HFFc6 (cell line): ENCODE measurements at places on chromosomes 4 and X.
A peak's percentile ranks its signal among the peaks of the same experiment; 100 is the strongest.

GRCh38 chr4:187046471-187046870 is 322.8 kb upstream of the FAT1 start:
- H3K4me1 ChIP-seq: no peaks in the 10 kb centered on the region
- no peak overlapping the region for H3K4me3 ChIP-seq
- H3K27me3 ChIP-seq: peaks cover 5% of the 10 kb centered on the region
- no peaks in the 10 kb centered on the region for H3K36me3 ChIP-seq
- no peak overlapping the region for H3K27ac ChIP-seq

DNA sequence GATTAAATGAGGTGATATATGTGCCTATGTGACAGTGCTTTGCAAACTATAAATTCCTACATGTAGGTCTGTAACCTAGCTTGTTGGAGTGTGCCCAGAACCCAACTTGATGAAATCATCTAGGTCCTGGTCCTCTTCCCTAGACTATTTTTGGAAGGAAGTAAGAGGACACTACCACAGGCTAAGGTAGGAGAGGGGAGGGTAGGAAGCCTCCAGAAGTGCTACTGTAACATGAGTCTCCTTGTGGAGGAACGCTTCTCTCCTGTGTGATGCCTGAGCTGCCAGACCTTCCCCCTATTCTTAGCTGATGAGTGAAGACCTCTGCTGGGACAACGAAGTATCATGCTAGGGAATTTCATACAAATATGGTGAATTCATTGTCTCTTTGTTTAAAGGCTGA is 41.8 kb upstream of the IL21 start:
- no peak overlapping the region for H3K27ac ChIP-seq
- H3K4me1 ChIP-seq: peaks cover 59% of the 10 kb centered on the region
- no peak for DNase-seq
- H3K36me3 ChIP-seq: peaks cover 3% of the 10 kb centered on the region; the same call in 1 of the 2 replicates
- peaks cover 8% of the 10 kb centered on the region for H3K27me3 ChIP-seq

DNA sequence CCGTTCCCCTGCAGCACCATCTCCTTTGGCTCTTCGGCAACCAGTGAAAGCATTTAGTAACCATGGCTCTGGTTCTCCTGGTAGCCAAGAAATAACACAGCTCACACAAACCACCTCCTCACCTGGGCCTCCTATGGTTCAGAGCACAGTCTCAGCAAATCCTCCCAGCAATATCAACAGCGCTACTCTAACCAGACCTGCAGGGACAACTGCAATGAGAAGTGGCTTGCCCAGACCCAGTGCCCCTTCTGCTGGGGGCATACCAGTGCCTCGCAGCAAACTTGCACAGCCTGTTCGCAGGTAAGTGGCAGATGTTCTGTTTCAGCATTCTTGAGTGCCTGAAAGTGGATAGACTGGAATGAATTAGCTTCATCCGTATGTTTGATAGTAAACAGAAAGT is 63.0 kb upstream of the SLC10A4 start:
- no peak for DNase-seq
- no peaks in the 10 kb centered on the region; the same call in 1 of the 2 replicates for H3K27me3 ChIP-seq
- no peak overlapping the region for H3K4me3 ChIP-seq

DNA sequence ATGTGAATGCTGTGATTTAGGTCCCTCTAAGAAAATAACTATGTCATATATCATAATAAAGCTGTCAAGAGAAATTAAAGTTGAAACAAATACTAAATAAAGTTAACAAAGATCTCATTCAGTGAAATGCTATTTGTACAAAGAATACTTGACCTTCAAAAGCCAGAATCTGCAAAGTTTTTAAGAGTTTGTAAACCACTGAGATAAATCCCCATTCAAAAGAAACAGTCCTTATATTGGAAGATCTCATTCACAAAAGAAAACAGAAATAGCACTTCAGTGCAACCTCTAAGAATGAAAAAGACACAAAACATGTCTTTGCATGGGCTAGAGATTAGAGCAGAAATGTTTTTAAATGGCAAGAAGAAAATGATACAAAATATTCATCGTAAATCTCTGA is 149.1 kb upstream of the USP38 start:
- H3K27me3 ChIP-seq: peaks cover 1% of the 10 kb centered on the region; the same call in 1 of the 2 replicates
- H3K4me1 ChIP-seq: no peaks in the 10 kb centered on the region
- no peaks in the 10 kb centered on the region for H3K36me3 ChIP-seq
- no peak for DNase-seq
- H3K27ac ChIP-seq: no peak overlapping the region

GRCh38 chr4:8537041-8537461 is 43.1 kb upstream of the GPR78 start:
- H3K36me3 ChIP-seq: 0 out of 2 replicates have a peak, but pooled peaks cover 4% of the 10 kb centered on the region
- peak; percentile 83 for DNase-seq
- H3K4me1 ChIP-seq: peaks cover 27% of the 10 kb centered on the region
- peaks cover 24% of the 10 kb centered on the region for H3K27me3 ChIP-seq
- H3K4me3 ChIP-seq: peak overlapping the region; percentile 13; the same call in 1 of the 2 replicates

- peaks cover 4% of the 10 kb centered on the region; the same call in 1 of the 2 replicates for H3K4me1 ChIP-seq
- H3K36me3 ChIP-seq: no peaks in the 10 kb centered on the region; the same call in 1 of the 2 replicates
- DNase-seq: no peak
- no peaks in the 10 kb centered on the region for H3K27me3 ChIP-seq
- H3K4me3 ChIP-seq: no peak overlapping the region
- no peak overlapping the region for H3K27ac ChIP-seq
Observed at GRCh38 chr4:163651761-163652160, 157.3 kb downstream of the TMA16 start.

DNA sequence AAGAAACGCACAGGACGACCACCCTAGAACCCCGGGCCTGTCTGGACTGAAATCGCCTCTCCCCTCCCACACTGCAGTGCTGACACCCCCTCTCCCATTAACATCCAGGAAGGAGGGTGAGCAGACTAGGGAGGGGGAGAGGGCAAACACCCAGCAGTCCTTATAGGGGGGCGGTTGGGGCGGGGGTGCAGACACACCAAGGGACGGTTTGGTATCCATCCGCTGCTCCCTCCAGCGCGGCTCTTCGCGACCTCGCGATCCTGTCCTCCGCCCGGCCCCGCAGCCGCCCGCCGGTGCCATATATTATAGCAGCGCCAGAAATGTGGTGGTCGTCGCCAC is 411 bp upstream of the GPRASP1 start:
- H3K27ac ChIP-seq: no peak overlapping the region
- H3K4me1 ChIP-seq: peaks cover 7% of the 10 kb centered on the region; the same call in 1 of the 2 replicates
- H3K27me3 ChIP-seq: no peaks in the 10 kb centered on the region
- DNase-seq: no peak
- H3K36me3 ChIP-seq: no peaks in the 10 kb centered on the region; the same call in 1 of the 2 replicates

- H3K4me3 ChIP-seq: no peak overlapping the region
- no peaks in the 10 kb centered on the region for H3K27me3 ChIP-seq
- H3K27ac ChIP-seq: no peak overlapping the region
Observed at GRCh38 chrX:40987413-40987812, 97.8 kb upstream of the USP9X start.

- no peaks in the 10 kb centered on the region for H3K4me1 ChIP-seq
- no peak overlapping the region for H3K4me3 ChIP-seq
- no peaks in the 10 kb centered on the region for H3K27me3 ChIP-seq
- no peak for DNase-seq
- H3K27ac ChIP-seq: no peak overlapping the region
Observed at GRCh38 chrX:86806786-86807185, 658.5 kb downstream of the DACH2 start.

GRCh38 chrX:108131471-108131870 is 39.9 kb downstream of the ATG4A start:
- H3K4me3 ChIP-seq: peak overlapping the region; percentile 19; the same call in 1 of the 2 replicates
- peak overlapping the region; percentile 53 for H3K27ac ChIP-seq
- no peaks in the 10 kb centered on the region for H3K27me3 ChIP-seq
- DNase-seq: peak; percentile 10

- H3K4me1 ChIP-seq: no peaks in the 10 kb centered on the region
- H3K27ac ChIP-seq: no peak overlapping the region
- no peak for DNase-seq
- peaks cover 4% of the 10 kb centered on the region for H3K27me3 ChIP-seq
- H3K4me3 ChIP-seq: no peak overlapping the region
Observed at GRCh38 chr4:8710416-8710815, 117.9 kb downstream of the CPZ start.

DNA sequence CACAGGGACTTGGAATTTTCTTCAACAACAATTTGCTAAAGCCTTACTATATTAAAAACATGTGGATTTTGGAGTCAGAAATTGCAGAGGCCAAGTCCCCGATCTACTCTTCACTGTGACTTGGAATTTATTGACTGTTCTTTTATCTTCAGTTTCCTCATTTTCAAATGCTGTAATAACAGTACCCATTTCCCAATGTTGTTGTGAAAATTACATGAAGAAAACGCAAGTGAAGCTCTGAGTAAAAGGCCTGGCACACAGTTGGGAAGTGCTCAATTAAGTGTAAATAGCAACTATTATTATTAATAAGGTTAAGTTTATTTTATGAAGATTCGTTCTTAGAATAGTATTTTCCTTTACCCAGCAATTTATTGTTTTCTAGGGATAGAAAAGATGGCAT is 15.7 kb downstream of the STBD1 start:
- no peak overlapping the region for H3K4me3 ChIP-seq
- peaks cover 24% of the 10 kb centered on the region for H3K36me3 ChIP-seq
- no peak overlapping the region for H3K27ac ChIP-seq
- no peak for DNase-seq
